ENCODE measurements at places on chromosomes 6 and 20.

- DNase-seq: no peak
Measured at GRCh38 chr6:129491436-129491835, 218.5 kb downstream of the ARHGAP18 start.

- DNase-seq: no peak
Measured at GRCh38 chr6:142679907-142680700, 264.9 kb downstream of the HIVEP2 start.

- DNase-seq: no peak
Measured at GRCh38 chr20:25864326-25864962, 167.8 kb upstream of the ZNF337 start.

- DNase-seq: no peak
Measured at GRCh38 chr20:25230166-25230831, 17.6 kb upstream of the PYGB start.

- DNase-seq: no peak
Measured at GRCh38 chr20:63750807-63751470, 11.4 kb downstream of the SLC2A4RG start.

GRCh38 chr6:7687145-7688111, 38.5 kb upstream of the BMP6 start:
- DNase-seq: no peak

- DNase-seq: no peak
Measured at GRCh38 chr6:151112130-151112529, 127.6 kb upstream of the AKAP12 start.

- no peak for DNase-seq
Measured at GRCh38 chr6:167077241-167077932, 45.5 kb upstream of the CCR6 start.

GRCh38 chr6:127832381-127832780, 68.5 kb downstream of the THEMIS start:
- DNase-seq: no peak

- DNase-seq: no peak
Measured at GRCh38 chr20:17541996-17542395, 10.8 kb upstream of the BFSP1 start.

- no peak for DNase-seq
Measured at GRCh38 chr6:42090819-42091717, 40.7 kb downstream of the TAF8 start.

GRCh38 chr20:574297-574942, 30.8 kb upstream of the CSNK2A1 start:
- no peak for DNase-seq

DNA sequence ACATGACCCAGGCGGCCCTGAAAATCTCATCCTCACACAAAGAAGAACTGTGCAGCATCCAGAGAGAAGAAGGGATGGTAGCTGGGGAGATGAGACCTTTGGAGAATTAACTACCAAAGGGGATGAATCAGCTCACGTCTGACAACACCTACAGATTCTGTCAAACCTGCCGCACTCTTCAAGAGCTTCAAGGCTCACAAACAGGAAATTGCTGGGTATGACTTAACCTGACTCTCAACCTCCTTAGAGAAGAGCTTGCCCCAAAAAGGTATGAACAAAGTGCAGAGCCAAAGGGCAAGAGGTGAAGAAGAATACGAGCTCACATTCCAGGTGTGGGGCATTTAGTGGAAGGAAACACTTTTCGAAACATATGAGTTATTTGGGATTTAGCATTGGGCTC, 139.8 kb downstream of the BACH2 start:
- DNase-seq: no peak

- DNase-seq: peak; percentile 82
Measured at GRCh38 chr6:154733626-154734382, 588 bp downstream of the SCAF8 start.

DNA sequence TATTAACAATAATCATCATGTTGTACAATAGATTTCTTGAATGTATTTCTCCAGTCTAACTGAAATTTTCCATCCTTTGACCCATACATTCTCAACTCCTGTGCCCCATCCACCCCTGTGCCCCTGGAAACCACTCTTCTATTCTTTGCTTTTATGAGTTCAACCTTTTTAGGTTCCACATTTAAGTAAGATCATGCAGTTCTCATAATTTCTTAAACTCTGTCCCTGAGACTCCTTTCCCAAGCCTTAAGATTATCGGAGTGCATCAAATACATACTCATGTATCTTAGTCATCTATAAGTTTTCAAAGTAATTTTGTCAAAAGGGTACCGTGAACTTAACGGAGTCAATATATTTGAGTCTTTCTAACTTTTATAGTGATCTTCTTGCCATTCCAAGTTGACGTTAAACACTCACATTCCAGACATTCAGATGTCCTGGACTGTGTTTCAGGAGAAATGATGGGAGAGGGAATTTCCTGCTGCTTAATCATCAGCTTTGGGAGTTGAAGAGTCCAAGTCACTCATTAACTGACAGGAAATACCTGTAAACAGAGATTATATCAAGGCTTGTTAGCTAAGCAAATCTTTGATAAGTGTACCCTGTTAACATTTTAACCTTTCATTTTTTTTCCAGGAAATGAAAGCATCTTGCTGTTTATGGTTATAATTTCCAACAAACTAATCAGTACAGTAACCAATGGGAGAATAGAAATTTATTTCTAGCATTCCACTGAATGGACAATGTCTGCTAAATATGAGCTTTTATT, 73.3 kb downstream of the ADGRG6 start:
- DNase-seq: no peak

GRCh38 chr6:52588710-52589091, 11.8 kb upstream of the TRAM2 start:
- no peak for DNase-seq

DNA sequence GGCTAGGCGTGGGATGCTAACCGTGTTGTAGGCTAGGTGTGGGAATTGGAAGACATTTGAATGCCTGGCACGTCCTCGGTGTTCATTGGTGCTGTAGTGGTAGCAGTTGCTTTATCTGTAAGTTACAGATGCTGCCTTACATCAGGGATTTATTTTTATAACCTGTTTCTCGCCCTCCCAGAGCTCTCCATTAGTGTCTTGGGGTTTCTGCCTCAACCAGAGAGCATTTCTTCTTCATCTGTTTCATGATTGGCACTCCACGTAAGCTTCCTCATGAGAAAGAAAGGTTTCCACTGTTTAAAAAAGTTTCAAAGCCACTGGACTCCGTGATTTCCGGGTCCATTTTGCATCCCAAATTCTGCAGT, 9.0 kb downstream of the IGF2R start:
- DNase-seq: no peak

DNA sequence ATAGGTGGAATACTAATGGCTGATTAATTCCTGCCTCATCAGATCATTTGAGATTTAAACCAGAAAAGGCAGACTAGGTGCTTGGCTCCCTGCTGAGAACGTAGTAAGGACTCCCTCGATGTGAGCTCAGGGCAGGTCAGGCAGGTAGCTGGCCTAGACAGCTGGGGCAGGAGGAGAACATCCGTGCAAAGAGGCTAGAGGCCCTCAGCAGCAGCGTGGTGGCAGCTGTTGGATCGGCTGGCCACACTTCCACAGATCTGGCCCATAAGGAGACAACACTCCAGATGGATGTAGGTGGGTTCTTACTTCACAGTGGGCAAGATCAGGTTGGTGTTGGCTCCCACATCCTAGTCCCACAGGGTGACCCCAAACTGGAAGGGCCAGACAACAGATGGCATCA, 38.5 kb downstream of the EYA2 start:
- no peak for DNase-seq

GRCh38 chr20:39010496-39010895, 48.4 kb downstream of the DHX35 start:
- no peak for DNase-seq
